Stimulated activated CD4-positive, alpha-beta T cell treated with anti-CD3 and anti-CD28 coated beads, Interleukin-12 subunit alpha, Interleukin-12 subunit beta, amount 100 ng/mL, for 24 hours (primary cell): ENCODE measurements at places on chromosomes 3 and 15.

GRCh38 chr3:98519351-98519750, 3.4 kb downstream of the CLDND1 start:
- no peak for DNase-seq

GRCh38 chr3:72973786-72974185, 22.8 kb upstream of the PPP4R2 start:
- DNase-seq = no peak

DNA sequence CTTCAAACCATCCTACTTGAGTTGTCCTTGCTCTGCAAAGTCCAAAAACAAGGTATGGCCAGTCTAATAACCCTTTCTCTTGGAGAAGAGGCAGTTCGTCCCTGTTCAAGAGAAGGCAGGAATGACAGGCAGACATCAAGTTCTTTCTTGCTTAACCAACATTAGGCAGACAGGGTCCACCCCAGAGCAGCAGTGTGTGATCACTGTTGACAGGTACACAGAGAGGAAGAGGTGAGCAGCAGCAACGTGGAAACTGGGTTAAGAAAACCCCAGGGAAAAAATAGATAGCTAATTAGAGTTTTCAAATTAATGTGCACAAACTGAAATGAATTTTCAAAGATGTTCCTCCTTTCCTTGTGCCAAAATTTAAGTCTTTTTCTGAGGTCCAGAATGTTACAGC, 48.2 kb downstream of the TNIK start:
- no peak for DNase-seq

GRCh38 chr3:178147001-178147400, 389.2 kb upstream of the KCNMB2 start:
- DNase-seq = no peak

DNA sequence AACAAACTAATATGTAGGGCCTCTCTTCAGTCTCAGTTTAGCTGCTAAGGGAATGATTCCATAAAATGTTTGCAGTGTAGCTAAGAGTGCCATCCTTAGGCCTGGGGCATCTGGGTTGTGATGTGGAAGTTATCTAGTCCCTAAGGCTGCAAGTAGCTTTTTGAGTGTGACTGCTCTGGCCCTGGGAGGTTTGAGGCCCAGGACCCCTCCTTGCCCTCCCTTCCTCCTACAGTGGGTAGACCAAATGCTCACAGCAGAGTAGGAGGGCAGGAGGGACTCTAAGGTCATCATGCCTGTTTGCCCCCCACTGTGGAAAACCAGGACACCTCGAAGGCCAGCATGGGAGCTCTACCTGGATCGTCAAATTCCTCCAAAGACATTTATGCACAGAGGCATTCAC, 115.0 kb downstream of the EPHB1 start:
- no peak for DNase-seq

DNA sequence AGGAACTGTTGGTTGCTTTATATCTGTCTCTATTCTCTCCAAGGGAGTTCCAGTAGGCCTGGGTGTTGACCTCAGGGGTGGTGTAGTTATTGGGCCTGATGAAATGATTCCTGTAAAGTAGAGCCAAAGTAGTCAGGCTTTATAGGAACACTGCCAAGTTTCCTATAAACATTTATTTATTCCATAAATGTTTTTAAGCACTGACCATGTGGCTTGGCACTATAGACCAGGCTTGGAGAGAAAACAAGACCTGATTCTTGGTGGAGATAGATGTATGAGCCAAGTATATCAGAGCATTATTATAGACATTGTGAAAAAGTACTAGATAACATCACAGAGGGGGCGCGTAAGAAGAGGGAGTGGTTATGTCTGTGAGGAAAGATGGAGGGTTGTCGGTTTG, 65.9 kb downstream of the TFG start:
- DNase-seq = no peak

DNA sequence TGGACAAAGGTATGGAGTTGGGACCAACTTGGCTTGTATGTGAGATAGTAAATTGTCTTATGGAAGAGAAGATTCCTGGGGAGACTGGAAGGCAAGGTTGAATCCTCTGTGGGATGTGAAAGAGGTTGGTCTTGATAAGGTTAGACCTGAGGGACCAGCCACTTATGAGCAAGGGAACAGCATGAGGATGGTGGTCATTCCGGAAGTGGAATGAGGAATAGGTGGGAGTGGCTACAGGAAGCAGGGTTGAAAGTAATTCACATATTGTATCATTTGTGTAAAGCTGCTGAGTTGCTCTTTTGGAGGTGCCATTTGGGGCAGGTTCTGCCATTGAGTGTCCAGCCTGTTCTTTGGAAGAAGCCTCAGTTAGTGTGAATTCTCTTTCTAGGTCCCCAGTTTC, 13.2 kb downstream of the USP13 start:
- DNase-seq = no peak

DNA sequence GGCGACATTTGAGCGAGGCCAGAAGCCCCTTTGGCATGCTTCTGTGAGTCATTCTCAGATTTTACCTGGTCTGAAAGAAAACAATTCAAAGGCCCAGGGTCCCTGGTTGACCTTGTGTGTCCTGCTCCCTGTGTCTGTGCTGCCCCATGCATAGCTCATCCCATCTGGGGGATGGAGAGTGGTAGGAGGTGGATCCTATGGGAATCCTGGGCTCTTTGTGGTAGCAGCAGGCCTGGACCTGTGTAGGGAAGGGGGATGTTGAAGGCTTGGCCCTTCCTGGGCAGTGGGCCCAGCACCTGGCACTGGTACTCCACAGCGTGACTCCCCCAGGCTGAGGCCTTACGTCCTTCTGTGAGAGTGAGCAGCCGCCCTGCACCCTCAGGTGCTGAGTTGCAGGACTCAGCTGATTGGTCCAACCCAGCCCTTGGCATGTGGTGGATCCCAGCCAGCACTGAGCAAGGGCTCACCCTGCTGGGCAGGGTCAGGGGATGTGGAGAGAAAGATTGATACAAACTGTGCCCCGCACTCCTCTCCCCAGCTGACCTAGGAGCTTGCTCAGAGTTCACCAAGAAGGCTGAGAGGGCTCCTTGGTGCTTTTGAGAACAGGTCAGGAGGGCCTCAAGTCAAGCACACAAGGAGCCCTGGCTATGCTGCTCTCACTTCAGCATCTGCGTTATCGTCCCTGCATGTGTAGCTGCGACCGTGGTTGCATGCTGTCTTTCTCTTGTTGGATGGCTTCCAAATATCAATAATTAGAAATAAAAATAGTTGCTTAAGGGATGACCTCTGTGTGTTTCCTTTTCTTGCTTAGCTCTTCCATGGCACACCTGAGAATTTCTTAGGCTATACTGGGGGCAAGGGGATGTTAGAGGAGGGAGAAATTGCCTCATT, 21.4 kb upstream of the JMJD7 start:
- no peak for DNase-seq

- no peak for DNase-seq
Measured at GRCh38 chr15:99485992-99486370, 79.8 kb upstream of the MEF2A start.

DNA sequence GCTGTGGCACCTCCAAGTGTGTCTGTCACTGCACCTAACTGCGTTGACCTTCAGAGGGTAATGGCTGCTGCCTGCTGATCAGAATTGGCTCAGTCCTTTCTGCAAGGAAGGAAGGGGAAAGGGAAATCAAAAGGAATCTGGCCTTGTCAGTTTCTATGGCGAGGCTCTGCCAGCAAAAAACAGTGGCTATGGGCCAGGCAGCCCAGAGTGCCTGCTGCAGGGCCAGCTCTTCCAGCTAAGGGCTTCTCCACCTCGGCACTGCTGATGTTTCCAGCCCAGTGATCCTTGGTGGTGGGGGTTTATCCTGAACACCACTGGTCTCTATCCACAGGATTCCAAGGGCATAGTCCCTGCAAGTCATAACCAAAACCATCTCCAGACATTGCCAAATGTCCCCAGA, 184.3 kb downstream of the TJP1 start:
- DNase-seq = no peak

DNA sequence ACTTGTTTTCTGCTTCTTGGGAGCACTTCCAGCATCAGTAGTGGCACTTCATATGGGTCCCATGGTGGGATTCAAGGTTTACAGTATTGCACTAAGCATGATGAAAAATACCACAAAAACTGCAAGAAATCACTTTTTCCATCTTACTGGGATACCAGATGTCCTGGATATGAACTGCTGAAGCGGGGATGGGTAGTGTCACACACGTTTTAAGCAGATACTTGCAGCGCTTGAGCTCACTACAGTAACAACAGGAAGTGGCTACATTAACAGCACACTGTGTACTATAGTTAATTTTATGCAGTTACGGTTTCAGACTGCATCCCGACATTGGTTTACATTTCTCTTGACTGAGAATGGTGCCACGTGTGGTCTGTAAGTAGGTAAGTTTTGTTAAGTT, 3.5 kb upstream of the ISG20 start:
- no peak for DNase-seq

- DNase-seq = no peak
Measured at GRCh38 chr3:177932346-177932745, 603.9 kb upstream of the KCNMB2 start.

- DNase-seq = no peak
Measured at GRCh38 chr15:70538278-70538677, 225.1 kb downstream of the UACA start.

- no peak for DNase-seq
Measured at GRCh38 chr3:180492047-180492446, 109.9 kb upstream of the TTC14 start.

GRCh38 chr3:49724586-49724985, 835 bp upstream of the GMPPB start:
- no peak for DNase-seq

DNA sequence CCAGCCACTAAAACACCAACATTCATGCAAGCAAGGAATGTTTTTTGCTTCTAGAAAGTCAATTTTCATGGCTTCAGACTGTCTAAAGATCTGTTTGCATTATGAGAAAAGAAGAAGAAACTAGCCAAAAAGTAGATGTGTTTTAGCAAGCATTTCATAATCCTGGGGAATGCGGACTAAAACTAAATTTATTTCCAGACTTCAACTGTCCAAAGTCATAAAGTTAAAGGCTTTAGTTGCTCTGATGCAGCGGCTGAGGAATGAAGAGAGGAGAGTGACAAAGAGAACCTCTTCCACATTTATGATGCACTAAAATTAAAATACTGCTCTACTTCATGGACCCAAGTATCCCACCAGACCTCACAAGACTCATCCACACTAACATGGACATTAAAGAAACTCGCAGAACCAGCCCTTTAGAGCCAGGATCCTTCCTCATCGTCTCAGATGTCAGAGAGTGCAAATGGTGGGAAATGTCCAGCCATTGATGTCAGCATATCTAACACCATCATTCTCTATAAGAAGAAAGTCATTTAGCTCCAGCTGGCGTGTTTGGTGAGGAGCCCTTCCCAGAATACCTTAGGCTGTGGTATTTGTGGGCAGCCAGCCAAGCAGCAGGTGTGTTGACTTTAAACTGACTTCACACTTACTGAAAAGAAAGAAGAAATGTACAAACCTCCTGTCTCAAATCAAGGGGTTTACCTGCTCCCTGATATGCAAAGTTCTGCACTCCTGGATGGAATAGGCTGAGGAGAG, 17.4 kb downstream of the FYCO1 start:
- no peak for DNase-seq

DNA sequence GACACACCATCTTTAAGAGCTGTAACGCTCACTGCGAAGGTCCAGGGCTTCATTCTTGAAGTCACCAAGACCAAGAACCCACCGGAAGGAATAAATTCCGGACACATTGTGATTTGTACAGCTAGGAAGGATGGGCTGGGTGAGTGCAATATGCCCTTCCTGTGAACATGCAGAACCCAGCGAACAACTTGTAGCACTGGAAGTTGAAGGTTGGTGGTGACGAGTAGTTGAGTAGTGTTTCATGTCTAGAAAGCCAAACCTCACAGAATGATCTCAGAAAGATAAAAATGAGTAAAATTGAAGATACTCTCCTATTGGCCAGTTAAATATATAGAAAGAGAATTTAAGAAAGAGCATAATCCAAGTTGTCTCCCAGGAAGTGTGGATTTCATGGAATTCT, 462.2 kb upstream of the CFAP20DC start:
- no peak for DNase-seq

GRCh38 chr3:20060974-20061685, 20.9 kb downstream of the KAT2B start:
- no peak for DNase-seq

GRCh38 chr3:25916321-25916720, 126.4 kb downstream of the OXSM start:
- no peak for DNase-seq
